ENCODE measurements at places on chromosomes 2 and 18.
A peak's percentile ranks its signal among the peaks of the same experiment; 100 is the strongest.

- no peak for DNase-seq
These were observed 106.8 kb downstream of the ZNF516 start for GRCh38 chr18:76388261-76388660.

- no peak for DNase-seq
These were observed 8.4 kb upstream of the CABYR start for GRCh38 chr18:24130494-24130893.

GRCh38 chr2:229163893-229164292 lies 107.2 kb downstream of the PID1 start:
- DNase-seq, result no peak

DNA sequence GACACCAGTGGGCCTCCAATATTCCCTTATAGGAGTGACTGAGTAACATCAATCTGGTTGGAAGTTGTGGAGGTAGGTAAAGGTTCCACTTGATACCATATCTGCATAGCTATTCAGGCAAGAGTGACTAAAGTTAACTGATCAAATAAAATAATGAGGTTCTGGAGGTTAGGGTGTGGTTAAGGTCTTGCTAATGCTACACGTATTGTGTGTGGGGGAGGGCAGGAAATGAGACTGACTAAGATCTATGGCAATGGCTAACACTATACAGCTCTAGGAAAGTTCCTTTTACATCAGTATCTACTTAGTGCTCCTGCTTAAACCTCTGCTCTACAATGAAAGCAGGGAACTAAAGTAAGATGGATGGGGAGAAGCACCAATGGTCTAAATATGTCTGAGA lies 149.1 kb upstream of the MGAT5 start:
- DNase-seq, result no peak

- DNase-seq, result peak; percentile 5
These were observed 122.2 kb upstream of the ARHGAP28 start for GRCh38 chr18:6607343-6607742.

DNA sequence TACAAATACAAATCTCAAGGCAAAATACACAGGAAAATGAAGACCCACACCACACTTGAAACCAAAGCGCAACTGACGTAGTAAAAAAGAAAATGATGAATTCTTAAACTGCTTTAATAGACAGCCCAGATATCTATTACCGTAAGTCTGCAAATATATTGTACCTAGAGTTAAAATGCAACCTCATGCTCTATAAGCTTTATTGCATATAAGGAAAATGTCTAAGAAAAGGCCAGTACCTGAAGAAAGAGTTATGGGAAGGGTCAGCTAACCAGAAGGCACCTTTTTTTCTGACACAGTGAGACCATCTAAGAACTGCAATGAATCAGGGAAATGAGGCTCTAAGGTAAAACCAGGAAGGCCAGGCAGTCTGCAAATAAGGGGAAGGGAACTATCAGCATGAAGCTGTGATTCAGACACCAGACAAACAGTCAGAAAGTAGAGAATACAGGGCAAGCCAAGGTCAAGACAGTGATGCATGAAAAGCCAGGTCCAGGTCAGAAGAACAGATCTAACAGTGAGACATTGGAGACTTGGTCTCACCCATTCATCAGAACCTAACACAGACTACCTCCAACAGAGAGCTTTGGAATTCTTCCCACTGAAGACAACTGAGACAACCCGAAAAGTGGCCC lies 46.9 kb downstream of the PDE11A start:
- DNase-seq, result no peak

DNA sequence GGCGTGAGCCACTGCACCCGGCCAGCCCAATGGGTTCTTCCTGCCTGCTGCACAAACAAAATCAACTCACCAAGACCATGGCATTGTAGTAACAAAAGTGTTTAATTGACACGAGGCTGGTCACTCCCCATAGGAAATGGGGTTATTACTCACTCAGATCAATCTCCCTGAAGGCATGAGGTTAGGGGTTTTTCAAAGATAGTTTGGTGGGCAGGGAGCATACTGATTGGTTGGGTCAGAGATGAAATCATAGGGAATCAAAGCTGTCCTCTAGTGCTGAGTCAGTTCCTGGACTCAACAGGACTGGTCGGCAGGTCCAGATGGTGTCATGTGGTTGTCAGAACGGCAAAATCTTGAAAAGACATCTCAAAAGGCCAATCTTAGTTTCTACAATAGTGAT lies 122.1 kb downstream of the TMEM17 start:
- DNase-seq, result peak; percentile 79

- DNase-seq, result peak; percentile 50
These were observed 58.4 kb downstream of the ITGB1BP1 start for GRCh38 chr2:9364791-9365497.

- DNase-seq, result peak; percentile 87
These were observed 112.8 kb upstream of the MAP3K20 start for GRCh38 chr2:172962824-172963223.

DNA sequence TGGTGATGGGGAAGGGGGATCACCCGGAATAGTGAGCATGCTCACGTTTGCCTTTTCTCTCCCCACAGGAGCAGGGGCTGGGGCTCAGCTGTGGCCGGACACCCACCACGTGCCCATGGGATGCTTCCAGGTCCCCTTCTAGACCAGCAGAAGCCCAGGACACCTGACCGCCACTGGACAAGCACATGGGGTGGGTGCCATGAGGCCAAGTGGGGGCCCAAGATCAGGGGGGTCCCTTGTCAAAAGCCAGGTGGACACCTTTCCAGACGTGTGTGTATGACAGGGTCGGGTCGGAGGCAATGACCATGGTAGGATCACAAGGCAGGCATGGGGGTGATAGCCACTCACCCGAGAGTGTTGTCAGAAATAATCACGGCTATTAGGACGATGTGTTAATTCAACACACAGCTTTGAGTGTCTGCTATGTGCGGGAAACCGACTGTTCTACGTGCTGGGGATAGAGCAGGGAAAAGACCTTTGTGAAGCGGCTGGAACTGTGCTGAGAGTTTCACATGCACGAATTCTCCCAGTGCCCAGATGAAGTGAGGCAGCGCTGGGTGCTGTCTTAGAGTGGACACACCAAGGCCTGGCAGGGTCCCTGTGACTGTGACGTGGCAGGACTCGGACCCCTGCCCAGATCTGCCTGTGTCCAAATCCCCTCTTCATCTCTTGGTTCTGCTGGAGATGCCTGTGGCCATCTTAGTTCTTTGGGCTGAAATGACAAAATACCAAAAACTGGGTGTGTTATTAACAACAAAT lies 244.7 kb downstream of the NDUFA10 start:
- no peak for DNase-seq

- no peak for DNase-seq
These were observed 90.9 kb downstream of the RAPGEF4 start for GRCh38 chr2:172826522-172826921.

DNA sequence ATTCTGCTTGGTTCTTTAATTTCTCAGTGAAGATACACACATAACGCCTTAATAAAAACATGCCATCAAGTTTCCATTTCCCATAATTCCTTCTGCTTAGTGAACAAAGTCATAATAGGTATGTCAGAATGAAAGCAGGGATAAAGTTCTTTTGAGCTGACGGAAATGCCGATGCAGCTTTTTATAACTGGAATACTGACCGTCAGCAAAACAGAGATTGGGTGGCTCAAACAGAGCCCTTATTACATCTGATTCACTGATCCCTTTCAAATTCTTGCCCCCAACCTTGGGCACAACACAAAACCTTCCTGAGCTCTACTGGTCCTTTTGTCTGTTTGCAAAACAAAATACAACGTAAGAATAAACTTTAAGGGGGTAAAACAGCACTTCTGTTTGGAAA lies 140.4 kb downstream of the CDH2 start:
- no peak for DNase-seq

DNA sequence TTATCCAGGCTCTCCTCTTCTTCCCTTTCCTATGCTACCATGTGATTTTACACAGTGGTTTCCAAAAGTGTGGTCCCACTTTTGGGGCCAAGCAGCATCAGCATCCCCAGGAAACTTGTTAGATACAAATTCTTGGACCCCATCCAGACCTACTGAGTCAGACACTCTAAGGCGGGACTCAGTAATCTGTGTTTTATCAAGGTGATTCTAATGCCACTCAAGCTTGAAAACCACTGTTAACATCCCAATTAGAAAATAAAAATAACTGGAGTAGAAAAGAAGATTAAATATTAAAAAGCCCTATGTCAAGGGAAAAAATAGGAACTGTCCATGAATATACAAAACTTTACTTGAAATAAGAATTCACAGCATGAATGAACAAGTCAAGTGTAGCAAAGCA lies 10.8 kb downstream of the DSG2 start:
- no peak for DNase-seq

GRCh38 chr2:7073901-7074300 lies 156.7 kb downstream of the RNF144A start:
- no peak for DNase-seq

GRCh38 chr2:7052404-7052803 lies 135.2 kb downstream of the RNF144A start:
- DNase-seq, result no peak

DNA sequence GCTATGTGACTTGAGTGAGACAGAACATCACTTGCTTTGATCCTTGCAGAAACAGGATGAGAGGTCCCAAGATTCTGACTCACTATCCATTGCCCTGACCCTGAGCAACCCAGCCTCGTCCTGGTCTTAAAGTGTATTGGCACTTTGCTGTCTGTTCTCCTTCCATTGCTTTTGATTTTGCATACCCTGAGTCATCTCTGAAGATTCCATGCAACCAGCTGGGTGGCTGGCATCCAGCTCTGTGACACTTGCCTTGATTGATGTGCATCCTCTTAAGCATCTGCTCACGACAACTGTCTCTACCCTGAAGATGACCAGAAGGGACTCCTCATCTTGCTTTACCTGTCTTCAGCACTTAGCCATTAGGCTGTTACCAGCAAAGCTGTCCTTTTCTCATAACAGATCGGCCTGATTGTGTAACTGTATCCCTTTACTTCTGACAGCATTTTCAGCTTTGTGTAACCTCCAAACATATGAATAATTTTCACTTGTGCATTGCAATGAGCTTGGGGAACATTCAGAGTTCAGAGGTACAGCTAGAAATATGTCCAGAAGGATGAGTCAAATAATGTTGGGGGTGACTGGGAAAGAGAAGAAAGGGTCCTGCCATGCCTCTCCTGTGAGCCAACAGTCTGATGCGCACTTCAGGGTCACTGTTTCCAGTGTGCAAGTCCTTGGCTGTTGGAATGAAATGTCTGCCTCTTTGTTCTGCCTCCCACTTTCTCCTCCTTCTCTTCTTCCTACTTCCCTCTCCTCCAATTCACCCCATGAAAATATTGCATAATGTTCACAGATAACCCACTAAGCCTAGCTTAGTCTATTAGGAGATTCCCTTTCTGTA lies 249.7 kb upstream of the OSR1 start:
- peak; percentile 14 for DNase-seq

DNA sequence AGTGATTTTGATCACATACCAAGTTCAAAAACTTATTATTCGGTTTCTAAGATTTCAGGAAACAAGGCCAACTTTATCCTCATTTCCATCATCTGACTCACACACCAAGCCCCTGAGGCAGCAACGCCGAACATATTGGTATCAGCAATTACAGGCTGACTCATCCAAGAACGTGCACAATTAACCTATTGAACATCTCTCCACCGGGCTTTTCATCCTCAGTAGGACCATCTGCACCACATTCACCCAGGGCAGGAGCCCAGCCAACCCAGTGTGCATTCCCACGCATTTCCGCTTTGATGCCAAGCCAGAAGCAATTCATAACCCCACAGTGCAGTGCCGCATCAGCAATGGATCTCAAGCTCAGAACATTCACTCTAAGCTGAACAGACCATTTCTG lies 52.9 kb downstream of the SCG2 start:
- peak; percentile 64 for DNase-seq

GRCh38 chr2:36618381-36618780 lies 20.4 kb upstream of the FEZ2 start:
- peak; percentile 78 for DNase-seq

- no peak for DNase-seq
These were observed 48.1 kb downstream of the ACOXL start for GRCh38 chr2:110780461-110780860.

DNA sequence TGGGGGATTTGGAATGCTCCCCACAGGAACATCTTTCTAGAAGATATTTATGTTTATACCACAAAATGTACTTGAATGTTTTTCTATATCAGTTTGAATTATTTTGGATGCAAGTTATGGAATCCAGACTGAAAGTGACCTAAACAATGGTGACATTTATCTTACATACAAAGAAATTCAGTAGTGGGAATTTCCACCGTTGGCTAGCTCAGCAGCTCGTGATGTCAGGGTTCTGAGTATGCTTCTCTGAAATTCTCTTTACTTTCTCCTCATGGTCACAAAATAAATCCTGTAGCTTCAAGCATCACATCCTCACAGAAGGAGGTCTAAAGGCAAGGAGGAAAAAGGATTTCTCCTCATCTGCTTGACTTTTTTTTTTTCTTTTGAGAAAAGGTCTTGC lies 105.3 kb downstream of the AKAIN1 start:
- DNase-seq, result no peak

DNA sequence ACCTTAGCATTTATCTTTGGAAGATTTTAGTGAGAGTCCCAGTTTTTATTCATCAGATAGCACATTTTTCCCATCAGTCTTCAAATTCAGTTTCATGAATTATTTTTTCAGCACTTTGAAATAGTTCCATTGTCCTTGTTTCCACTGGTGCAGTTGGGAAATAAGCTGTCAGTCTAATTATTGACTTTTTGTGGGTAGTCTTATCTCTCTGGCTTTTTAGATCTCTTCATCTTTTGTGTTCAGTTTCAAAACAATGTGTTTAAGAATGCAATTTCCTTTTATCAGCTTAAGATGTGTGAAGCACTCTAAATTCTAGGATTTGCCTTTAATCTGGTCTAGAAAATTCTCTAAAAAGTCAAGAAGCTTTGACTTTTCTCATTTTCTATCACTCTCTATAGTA lies 70.5 kb downstream of the GFPT1 start:
- no peak for DNase-seq

- DNase-seq, result peak; percentile 10
These were observed 123.9 kb downstream of the RDH14 start for GRCh38 chr2:18436503-18437005.

DNA sequence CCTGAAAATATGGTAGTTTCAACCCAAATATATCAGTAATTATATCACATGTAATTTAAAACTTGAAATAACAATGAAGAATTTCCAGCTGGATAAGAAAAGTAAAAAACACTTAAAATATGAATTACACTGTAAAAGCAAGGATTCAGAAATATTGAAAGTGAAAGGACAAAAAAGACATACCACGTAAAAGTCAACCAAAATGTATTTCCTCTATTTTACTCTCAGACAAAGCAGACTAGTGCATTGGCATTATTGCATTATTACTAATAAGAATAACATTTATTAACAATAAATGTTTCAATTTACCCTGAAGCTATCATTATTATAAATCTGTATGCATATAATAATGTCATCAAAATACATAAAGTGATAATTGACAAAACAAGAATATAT lies 445.1 kb upstream of the TRIB2 start:
- no peak for DNase-seq

GRCh38 chr2:108022628-108023027 lies 36.3 kb downstream of the SLC5A7 start:
- DNase-seq, result no peak
